ENCODE measurements at places on chromosomes 13 and 19. TPM values are rescaled to one million over a fixed set of nuclear protein-coding genes. Genes with fewer than 3 reads are reported as not detected.
A peak's percentile ranks its signal among the peaks of the same experiment; 100 is the strongest.

DNA sequence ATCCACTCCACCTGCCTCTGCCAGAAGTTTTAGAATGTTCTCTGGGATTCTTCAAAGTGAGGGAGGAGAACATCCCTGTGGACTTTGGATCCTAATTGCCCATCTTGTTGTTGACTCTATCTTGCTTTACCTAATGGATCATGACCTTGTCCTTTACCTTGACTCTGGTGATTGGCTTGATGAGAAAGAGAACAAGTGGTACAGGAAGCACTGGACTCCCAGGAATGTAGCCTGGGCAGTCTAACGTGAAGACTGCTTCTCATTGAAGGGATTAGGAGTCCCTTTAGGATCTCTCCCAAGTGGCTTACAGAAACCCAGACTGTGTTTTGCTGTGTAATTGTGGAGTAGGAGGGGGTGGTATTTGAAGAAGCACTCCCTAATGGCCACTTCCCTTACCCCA lies 63.9 kb downstream of the SLC10A2 start:
- DNase-seq, result no peak

DNA sequence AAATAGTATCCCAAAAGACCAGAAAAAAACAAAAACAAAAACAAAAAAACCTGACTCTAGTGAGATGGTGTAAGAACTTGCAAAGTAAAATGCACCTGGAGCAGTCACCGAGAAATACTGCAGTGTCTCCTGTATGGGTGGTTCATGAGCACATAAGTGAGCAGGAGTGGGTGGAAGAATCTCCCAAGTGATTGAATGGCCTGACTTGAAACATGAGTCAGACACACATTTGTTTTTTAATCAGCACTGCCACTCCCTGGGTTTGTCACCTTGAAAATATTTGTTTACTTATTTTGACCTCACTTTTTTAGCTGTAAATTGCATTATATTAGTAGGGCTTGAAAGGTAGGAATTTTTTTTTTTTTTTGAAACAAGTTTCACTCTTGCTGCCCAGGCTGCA lies 2.0 kb downstream of the ZNF431 start:
- no peak for DNase-seq

ZNF229 gene
- 2.0 TPM for total RNA-seq

PCDH20 gene
- total RNA-seq, result 0.98 TPM

GRCh38 chr19:47445937-47446402 lies 25.7 kb downstream of the SLC8A2 start:
- no peak for DNase-seq

- no peak for DNase-seq
Measured at GRCh38 chr13:75945841-75946482, 309.8 kb downstream of the LMO7 start.

OR7A5 gene
- total RNA-seq, result 0.74 TPM

- no peak for DNase-seq
Measured at GRCh38 chr13:52926971-52927370, 78.5 kb upstream of the PCDH8 start.

DNA sequence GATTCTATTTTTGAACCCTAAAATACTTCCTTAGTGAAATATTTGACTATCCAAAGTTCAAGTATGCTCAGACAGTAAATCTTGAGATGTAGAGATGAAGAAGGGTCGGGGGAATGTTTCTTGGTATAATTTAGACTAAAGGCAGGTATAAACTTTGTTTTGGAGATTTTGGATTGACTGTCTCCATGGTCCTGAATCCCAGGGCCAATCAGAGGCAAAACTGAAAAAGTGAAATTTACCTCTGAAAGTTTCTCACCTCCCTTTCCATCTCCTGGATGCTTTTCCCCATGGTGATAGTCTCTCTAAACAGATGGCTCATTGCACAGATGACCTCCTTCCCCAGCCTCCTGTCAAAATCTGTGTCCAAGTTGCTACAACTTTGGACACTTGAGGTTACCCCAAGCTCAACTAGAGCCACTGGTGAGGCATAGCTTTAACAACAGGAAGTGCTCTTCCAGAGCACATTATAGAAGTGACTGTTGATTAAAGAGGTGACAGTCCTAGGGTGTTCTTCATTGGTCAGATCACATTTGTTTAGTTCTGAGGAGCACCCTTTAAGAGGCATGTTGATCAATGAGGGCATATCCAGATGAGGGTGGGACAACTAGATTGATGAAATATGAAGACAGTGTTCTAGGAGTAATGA lies 128.4 kb downstream of the AKAP11 start:
- no peak for DNase-seq

GRCh38 chr13:76980075-76980718 lies 11.7 kb upstream of the CLN5 start:
- DNase-seq, result no peak

DNA sequence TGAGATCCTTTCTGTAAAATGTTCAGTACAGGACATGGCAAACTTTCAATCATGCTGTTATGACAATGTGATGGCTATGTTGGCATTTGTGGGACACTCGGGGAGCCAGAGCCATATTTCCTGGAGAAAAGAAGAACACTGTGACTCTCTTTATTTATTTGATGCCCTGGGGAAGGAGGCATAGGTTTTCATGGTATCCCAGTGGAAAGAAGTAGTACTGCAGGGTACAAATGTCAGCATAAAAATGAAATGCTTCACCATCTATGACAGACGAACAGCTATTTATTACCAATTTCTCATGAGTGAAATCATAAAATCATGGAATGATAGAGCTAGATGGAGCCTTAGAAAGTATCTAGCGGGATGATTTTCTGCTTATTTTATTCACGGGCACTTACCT lies 217.1 kb downstream of the COL4A1 start:
- no peak for DNase-seq

DNA sequence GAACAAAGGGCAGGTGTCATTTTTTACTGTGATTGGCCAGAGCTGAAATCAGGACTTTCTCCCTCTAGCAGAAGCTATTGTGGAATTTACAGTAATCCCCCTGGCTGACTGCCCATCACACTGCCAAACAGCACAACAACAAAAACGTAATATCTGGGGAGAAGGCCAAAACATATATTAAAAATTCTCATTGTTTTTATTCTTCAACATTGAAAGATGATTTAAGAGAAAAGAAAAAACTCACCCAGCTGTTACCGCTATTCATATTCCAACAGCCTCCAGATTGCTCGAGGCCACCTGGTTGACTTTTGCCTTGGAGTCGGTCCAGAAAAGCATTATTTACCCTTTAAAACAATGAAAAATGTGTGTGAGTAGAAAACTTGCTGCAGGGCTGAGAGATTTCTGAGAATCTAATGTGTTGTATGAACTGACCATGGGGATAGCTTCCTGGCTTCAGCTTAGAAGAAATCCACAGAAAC lies 97.2 kb downstream of the EPSTI1 start:
- DNase-seq, result no peak

ZNF415 gene
- 6.6 TPM for total RNA-seq

DNA sequence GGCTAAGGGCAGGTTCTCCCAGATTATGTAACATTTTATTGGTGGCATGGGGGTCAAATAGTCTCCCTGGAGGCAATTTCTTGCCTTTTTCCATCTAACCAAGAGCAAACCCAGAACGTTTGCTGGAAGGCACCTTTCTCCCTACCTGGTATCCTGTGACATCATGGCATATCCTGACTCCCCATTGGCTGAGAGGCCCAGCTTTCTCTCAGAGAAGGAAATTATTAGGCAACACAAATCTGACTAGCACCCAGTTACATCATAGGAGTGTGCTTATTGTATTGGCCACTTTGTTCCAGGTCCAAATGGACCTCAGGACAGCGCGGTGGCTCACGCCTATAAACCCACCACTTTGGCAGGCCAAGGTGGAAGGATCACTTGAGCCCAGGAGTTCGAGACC lies 13.0 kb downstream of the NTN5 start:
- no peak for DNase-seq

DNA sequence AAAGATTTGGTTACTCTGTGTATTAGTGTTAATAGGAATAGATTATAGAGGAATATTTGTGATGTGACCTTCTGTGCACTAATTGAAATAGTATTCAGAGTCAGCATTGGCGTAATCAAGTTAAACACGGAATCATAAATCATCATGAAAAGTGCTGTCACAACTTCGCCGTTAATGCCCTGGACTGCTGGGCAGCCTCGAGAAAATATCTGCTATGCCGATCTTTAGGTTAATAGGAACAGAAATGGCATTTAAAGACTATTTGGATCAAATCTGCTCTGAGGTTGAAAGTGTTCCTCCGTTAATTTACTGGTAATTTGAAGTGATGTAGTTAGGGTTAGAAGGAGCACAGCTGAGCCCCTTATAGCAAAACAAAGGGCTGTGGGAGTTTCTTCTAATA lies 219.0 kb downstream of the MZT1 start:
- no peak for DNase-seq

GRCh38 chr13:65307056-65307455 lies 1923.1 kb downstream of the PCDH9 start:
- no peak for DNase-seq

DNA sequence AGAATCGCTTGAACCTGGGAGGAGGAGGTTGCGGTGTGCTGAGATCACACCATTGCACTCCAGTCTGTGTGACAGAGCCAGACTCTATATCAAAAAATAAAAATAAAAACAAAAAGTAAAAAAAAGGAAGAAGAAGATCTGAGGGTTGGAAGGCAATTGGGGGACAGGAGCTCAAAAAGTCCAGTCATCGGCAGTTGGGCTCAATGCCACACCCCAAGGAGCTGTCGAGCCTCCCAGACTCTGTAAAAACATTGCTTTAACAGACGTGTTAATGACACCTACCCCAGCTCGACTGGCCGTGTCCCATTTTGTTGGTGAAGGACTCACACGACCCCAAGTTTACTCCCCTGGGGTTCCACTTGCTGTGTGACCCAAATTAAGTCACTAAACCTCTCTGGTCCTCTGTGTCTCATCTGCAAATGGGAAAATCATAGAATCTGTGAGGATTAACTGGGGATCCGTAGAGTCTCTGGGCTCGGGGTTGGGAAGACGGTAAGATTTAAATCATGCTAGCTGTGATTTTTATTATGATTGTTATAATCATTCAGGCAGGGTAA lies 7.0 kb downstream of the GNA15 start:
- no peak for DNase-seq

C5AR1 gene
- 12.5 TPM for total RNA-seq

DNA sequence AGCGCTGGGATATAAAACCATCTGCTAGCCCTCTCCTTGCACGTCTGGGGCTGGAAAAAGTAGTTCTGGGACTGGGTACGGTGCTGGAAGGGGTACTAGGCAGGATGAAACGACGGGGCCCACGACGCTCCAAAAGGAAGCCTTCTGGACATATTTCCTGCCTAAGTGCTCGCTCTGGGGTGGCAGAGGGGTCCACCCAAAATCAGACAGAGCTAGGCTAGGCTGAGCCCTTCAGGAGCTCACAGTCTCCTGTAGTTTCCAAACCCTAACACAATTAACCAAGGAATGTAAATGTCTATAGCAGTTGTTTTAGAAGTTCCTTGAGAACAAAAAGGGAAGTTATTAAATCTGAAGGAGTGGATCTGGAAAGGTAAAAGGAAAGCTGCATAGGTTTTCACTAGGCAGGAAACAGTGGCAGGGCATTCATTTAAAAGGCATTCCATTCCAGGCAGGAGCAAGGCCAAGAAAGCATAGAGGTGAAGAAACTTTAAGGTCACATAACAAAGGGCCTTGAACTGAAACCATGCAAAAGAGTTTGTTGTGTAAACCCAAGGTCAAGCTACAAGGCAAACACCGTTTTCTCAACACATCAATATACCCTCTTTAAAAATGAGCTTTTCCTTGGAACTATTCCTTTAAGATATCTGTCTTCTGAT lies 634 bp upstream of the DIAPH3 start:
- no peak for DNase-seq

DNA sequence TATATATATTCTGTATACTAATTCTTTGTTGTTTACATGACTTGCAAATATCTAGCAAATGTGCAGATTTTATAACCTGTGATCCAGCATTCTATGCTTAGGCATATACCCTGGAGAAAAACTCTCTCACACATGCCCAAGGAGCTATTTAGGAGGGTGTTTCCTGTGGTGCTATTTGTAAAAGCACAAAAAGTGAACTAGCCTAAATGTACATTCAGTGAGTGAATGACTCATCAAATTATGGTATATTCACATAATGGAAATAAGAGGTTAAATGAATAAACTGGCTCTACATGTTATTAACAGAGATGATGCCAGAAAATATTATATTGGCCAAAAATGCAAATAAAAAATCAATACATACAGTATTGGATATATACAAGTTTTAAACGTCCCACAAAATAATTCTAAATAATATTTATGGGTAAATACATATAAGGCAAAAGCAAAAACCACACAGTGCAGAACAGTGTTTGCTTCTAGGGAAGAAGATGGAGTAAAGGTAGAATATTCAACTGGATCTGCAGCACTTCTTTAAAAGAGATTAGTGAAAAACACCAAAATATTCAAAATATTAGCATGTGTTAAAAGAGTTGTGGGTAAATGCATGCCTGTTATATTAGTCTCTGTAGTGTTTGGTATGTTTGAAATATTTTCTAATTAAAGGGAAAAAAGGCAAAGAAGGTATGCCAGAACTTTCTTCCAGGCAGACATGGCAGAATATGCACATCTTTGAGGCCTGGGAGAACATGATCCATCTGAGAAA lies 344.7 kb downstream of the KLF5 start:
- DNase-seq, result no peak

DKKL1 gene
- total RNA-seq, result not detected

- DNase-seq, result no peak
Measured at GRCh38 chr13:73061876-73062275, 3.1 kb downstream of the KLF5 start.

GRCh38 chr13:80341101-80341755 lies at the start of gene SPRY2:
Gene SPRY2, minus strand, starts transcription at chr13:80341126. Its CDS starts 3,421 bp downstream, at chr13:80337705.
- DNase-seq, result peak; percentile 98

DNA sequence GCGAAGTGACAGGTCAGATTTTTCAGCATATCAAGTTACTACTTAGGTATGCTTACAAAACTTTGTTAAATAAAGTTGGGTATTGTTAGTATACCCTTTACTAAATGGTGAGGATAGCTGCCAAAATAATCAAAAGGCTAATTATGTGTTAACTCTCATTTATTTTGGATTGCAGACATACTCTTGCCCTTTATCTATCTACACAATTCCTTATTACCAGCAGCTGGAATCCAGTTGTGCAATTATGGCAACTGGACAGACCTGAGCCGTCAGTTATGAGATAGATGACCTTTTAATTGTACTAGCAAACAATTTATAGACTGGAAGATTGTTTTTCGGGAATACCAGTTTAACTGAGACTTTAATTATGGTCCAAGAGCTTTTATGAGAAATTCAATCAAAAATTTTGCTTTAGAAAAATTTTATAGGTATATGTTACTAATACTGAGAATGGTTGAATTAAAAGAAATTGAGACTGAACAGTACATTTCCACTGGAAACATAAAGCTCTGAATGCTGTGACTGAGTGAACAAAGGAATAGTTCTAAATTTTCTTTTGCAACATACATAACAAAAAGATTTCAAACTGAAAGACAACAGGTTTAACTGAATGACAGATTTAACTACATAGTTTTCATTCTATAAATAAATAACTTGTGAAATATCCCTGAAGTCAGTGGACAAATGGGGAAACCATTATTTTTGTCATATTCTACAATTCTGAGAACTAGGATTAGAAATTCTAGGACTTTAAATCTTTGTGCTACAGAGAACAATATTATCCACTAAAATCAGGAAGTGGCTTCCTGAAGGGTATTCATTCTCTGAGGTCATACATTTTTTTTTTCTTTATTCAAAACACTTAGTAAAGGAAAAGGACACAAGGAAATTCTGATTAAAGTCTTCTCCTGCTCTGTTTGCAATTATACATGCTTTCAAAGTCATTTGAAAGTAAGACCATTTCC lies 97.4 kb downstream of the ZC3H13 start:
- no peak for DNase-seq

FCGBP gene
- 31.7 TPM for total RNA-seq

All from vagina (tissue), 2 donors.